ENCODE measurements at places on chromosomes 7 and 10.

DNA sequence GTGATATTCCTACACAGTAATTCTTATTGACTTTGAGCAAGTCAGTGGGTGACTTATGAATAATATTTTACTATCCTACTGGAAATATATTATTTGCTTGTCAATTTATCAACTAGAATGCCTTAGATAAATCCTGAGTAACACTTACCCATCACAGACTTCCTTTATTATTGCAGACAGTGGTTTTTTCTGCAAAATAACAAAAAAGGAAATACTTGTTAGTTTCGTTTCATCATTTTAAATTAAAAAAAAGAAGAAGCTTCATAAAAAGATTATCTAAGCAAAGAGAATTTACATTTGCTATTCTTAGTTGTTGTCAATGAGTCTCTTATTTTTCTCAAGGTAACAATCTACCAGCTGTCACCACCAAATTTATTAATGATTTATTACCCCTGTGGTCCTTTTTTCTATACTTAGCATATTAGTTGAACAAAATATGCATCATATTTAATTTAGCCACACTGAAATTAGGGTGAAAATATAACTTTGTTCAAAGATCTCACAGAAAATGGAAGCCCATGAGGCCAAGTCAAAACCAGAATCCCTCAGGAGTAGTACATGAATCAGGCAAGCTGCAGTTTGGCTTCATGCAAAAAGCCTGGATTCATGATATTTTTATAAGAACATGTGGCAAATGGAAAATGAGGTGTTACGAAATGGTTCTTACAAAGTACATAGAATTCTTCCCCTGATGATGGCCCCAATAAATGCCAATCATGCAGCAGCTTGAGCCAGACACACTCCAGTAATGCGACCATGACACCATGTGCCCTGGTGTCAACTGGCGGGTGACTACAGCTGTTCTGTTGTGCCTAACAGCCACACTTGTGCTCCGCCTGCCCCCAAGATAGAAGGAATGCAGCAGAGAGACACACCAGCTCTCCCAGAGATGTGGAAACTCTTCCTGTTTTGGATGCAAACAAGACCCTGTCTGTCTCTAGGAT is 132.6 kb downstream of the ELMO1 start:
- no peak for DNase-seq

GRCh38 chr10:79230850-79231249 is 116.4 kb upstream of the PPIF start:
- DNase-seq: no peak

DNA sequence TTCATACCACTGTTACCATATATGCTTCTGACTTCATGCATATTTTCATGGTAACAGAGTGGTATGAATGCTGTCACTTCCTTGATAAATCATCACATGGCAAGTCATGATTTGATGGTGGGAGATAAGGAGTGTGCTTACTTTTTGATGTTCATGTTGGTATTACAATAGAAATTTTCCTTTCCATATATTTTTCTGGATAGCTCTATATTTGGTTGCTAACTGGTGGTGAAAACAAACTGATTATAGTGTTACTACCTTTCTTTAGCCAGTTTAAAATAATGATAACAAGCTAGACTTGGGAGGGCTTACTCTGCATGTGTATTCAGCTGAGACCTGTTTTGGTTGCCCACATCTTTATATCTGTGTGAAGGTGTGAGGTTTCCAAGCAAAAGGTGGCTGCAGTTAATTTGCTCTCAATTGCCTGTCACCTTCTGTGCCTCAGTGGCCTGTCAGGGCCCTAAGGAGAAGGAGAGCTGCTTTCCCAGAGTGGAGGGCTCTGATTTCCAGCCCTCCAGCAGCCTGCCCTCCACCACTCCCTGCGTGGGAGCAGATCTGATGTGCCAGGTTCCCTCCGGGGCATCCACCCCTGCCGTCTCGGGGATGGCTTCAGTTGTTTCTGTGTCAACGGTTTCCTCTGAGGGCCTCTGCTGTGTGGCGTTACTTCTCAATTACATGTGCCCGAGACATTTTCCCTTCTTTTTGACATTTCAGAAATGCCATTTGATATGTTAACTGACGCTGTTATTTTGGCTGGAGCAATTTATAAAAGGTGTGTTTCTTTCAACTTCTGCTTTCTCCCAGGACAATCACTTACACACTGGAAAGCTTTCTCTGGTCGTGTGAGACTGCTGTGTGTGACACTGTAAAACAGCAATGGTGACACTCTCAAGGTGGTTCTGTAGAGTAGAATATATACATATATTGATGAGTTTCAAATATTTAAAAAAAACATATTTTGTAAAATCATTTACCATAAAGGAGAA is 107.7 kb upstream of the KLF6 start:
- DNase-seq: no peak

- DNase-seq: no peak
These were observed 56.2 kb upstream of the PPP2R2D start for GRCh38 chr10:131844529-131845084.

GRCh38 chr7:19557726-19558465 is 150.9 kb downstream of the POLR1F start:
- DNase-seq: no peak

GRCh38 chr10:31133251-31133791 is 101.7 kb upstream of the ZNF438 start:
- no peak for DNase-seq

- DNase-seq: no peak
These were observed 137.6 kb upstream of the VWC2 start for GRCh38 chr7:49635800-49636199.

DNA sequence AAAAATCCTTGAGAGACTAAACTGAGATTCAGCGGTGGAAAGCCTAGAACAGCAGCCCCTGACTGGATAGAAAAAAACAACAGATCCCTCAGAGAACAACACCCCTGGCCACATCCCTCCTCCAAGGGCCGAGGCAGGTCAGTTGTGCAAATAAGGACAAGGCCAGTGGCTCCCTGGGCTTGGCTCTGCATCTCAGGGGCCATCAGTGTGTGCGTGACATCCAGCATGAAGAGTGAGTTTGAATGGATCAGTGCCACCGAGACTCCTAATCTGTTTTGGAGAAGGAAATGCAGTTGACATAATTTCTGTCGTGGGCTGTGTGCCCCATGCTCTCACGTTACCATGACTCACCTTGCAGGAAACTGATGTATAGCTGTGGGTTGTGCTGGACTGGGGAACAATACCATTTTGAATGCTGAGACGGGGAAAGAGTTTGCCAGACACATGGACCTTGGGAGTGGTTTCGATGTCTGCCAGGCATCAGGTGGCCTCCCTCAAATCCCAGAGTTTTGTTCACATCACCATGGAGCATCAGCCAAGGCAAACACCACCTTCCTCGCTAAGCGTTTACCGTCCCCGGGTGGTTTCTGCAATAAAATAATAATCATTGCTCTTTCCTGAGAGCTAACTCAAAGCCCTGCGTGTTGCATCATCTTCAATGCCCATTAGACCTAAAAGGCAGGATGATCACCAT is 153.2 kb upstream of the FZD8 start:
- no peak for DNase-seq

DNA sequence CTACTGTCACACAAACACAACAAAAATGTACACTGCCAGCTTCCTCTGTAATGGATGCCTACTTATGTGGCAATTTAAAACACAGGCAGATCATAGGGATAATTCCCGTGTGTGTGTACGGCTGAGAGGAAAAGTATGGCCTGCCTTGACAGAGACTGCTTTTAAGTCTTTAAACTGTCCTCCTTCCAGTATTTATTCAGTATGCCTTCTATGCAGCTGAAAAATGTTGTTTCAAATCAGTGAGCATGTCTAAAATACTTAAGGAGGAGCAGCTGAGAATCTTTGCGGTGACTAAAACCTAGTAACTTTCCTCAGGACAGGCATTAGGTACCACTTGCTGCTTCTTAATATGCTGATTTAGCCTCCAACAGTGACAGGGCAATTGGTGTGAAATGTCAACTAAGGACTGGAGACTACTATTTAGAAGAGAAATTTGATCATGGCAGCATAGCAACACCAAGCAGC is 126.3 kb downstream of the CACNA2D1 start:
- no peak for DNase-seq

DNA sequence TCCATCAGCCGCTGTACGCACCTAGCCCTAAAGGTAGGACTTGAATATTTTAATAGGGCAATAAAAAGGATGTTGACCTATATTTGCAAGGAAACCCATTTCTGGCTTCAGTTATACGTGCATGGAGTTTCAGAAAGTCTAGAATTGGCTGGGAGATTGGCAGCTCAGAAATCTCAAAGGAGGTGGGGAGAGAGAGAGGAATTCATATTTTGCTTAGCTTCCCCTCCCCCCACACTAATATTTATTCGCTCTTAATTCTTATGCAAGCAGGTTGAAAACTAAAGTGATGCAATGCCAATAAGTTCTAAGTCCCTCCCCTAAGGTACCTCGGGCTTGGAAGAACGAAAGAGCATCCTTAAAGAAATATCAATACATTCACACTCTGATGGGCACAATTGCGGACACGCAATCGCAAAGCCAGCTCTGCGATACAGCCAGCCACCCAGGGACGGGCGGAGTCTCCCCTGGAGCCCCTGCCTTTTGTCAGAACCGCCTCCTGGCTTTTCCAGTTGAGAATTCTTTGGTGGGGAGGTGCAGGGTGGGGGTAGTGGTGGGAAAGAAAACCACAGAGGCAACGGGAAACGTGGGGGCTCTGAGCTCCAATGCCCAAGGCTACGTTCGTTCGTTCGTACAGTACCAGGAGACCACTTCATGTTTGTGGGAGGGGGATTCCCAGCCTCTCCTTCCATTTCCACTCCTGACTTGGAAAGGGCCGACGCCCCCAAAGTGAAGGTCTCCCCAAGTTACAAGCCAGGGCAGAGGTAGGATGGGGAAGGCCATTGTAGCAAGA is 1.3 kb downstream of the SHH start:
- no peak for DNase-seq

DNA sequence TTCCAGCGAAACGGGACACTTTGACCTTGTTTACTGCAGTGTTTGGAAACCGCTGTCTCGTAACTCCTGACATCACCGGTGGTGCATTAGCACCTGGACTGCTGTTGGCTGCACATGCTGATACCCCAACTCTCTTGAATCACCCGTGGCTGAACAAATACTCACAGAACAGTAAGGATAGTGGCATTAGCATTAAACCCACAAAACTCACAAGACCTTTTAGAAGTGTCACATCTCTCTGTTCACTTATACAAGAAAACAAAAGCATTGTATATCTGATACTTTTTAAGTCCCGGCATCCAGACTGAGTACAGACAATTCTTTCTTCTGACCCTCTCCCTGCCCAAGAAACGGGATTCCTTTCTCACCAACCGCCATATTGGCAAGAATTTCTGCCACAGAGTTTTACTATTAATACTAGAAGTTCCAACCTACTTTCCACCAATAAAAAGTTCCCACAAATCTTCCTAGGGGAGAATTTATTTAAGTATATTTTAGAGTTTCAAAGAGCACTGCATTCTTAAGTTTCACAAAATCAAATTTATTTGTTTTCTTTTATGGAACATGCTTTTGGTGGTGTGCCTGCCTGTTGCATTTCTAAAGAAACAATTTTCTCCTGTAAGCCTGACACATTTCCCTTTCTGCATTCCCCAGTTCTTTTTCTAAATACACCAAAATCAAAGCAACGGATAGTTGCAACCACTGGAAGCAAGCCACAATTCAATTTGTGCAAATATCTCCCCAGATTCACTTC is 208.4 kb upstream of the KLF14 start:
- DNase-seq: no peak

- DNase-seq: no peak
These were observed 9.1 kb downstream of the TSPAN14 start for GRCh38 chr10:80462981-80463741.

- DNase-seq: no peak
These were observed 1.8 kb upstream of the ZDHHC4 start for GRCh38 chr7:6575281-6576023.

GRCh38 chr7:65971021-65971420 is 11.0 kb downstream of the GUSB start:
- DNase-seq: no peak

DNA sequence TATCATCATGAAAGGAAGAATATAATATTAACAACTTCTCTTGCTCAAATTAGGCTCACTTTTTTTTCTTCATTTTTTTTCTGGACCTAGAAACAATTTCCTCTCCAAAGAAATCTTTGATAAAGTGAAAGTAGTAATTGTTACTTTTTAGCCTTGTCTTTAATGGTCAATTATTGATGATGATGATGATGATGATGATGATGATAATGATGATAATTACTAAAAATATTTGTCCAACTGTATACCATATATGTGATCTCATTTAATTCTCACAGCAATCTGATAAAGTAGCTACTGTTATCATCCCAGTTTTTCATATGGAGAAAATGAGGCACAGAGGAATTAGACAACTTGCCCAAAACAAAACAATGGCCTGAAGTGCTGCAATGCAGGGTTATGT is 12.8 kb downstream of the PRKG1 start:
- no peak for DNase-seq

GRCh38 chr7:157432957-157433576 is 96.3 kb downstream of the DNAJB6 start:
- DNase-seq: peak; percentile 31

- no peak for DNase-seq
These were observed 10.3 kb upstream of the HSPB1 start for GRCh38 chr7:76292213-76292573.

DNA sequence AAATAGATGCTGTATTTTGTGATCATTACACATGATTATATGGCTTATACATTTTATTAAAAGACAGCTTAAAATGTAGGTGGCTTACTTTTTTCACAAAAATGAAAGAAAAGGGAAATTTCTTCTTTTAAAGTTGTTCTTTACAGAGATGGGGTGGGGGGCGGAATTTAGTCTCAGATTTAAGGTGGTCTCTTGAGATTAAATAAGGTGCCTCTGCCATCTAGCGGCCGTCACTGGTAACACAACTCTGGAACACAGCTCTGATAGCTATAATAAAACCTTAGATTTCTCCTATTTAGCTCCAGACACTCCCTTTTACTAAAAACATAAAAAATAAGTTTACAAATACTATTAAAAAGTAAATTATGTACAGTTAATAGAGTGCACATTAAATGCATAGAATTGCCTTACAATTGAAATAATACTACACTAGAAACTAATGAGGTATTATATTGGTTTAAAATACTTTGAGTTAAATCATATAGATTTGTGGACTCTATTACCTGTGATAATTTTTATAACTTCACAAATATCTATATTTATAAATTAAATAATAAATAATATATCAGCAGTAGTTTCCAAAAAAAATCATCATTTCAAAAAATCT is 210.9 kb downstream of the DGKB start:
- peak; percentile 9 for DNase-seq

DNA sequence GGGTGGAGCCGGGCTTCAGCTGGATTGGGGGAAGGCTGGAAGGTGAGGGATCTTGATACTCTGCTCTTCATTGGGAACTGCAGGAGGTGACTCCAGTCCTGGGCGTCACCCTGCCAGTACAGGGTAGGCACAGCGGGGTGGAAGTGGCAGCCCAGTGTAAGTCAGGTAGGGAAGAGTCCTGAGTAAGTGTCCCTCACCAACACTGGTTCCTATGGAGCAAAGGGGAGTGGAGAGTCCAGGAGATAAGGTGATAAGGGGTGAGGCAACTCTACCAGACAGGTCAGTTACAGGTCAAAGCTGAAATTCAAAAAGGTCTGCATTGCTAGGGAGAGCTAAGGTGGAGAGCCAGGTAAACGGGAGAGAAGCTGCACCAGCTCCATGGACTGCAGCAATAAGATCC is 145.6 kb upstream of the NFE2L3 start:
- no peak for DNase-seq

All from stimulated activated CD8-positive, alpha-beta memory T cell treated with anti-CD3 and anti-CD28 coated beads, Interleukin-4, amount 100 ng/mL, for 1 hour (primary cell).